ENCODE measurements at places on chromosomes 16 and 17.

DNA sequence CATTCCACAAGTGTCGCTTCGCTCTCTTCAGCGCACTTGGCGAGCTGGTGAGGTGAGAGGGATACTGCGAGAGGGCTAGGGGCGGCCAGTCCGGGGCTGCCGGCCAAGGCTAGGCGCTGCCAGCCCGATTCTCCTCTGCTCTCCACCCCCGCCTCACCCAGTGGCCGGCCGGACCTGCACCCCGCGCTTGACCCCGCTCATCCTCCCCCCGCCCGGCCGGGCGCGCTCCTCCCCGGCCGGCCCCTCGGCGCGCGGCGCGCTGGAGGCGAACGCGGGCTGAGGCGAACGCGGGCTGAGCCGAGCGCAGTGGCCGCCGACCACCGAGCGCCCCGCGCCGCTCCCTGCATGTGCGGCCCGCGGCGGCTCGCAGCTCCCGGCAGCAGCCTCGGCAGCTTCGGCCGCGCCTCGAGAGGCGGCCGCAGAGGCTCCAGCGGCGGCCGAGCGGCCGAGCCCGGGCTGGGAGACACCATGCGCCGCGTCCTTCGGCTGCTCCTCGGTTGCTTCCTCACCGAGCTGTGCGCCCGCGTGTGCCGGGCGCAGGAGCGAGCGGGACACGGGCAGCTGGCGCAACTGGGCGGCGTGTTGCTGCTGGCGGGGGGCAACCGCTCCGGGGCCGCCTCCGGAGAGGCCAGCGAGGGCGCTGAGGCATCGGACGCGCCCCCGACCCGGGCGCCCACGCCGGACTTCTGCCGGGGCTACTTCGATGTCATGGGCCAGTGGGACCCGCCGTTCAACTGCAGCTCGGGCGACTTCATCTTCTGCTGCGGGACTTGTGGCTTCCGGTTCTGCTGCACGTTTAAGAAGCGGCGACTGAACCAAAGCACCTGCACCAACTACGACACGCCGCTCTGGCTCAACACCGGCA lies at the start of gene SHISA9:
TSS of gene SHISA9 (plus strand) at position 2 of the 865 bp plus-strand sequence.
- peak; percentile 46 for DNase-seq

DNA sequence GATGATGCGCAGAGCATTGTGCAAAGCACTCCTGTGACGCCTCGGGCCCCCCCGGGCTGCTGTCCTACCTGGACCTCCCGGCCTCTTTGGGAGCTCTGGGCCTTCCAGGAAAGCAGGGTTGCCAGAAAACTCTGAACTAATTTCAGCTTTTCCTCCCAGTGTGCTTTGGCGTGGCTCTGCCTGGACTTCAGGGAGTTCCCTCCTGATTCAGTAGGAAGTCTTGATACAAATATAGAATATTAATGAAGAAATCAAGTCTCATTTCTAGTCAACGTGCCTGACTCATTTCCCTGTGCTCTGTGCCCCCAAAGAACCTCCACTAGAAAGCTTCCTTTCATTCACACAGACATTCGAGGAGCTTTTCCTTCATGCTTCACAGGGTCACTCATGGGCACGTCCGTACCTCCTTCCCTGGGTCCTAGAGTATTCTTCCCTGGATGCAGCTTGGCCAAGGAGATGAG lies 84.0 kb upstream of the NOL11 start:
- DNase-seq = no peak

- DNase-seq = no peak
Observed at GRCh38 chr16:66548068-66548467, 1.9 kb downstream of the TK2 start.

DNA sequence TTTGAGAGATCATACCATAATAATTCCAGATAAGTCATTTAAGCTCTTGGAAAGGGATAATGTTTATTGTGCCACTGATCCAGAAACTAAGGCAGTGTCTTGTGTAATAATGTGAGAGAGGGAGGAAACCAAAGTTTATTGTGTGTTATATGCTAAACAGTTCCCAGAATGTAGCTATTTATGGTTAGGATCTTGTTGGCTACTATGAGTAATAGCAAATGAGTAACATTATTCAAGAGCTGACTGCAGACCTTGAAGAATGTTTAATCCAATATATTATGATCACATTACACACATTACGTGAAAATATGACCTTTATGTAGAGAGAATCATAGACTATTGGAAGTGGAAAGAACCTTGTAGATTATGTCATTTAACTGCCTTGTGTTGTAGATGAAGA lies 139.5 kb downstream of the BCAS3 start:
- no peak for DNase-seq

GRCh38 chr17:30225919-30226553 lies 9.5 kb downstream of the SLC6A4 start:
- DNase-seq = no peak

GRCh38 chr16:85354686-85355514 lies 242.6 kb upstream of the CIBAR2 start:
- DNase-seq = no peak

- DNase-seq = no peak
Observed at GRCh38 chr17:17204635-17205231, 1.4 kb downstream of the PLD6 start.

- no peak for DNase-seq
Observed at GRCh38 chr16:27237219-27238015, 31.2 kb downstream of the NSMCE1 start.

GRCh38 chr16:27515874-27516353 lies 33.8 kb downstream of the GTF3C1 start:
- DNase-seq = peak; percentile 47

DNA sequence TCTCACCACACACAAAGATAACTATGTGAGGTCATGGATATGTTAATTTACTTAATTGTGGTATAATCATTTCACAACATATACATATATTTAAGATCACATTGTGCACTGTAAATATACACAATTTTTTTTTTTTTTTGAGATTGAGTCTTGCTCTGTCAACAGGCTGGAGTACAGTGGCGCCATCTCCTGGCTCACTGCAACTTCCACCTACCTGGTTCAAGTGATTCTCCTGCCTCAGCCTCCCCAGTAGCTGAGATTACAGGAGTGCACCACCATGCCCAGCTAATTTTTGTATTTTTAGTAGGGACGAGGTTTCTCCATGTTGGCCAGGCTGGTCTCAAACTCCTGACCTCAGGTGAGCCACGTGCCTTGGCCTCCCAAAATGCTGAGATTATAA lies 11.5 kb upstream of the PRSS54 start:
- DNase-seq = peak; percentile 74

- no peak for DNase-seq
Observed at GRCh38 chr16:67111951-67112444, 2.3 kb downstream of the PHAF1 start.

GRCh38 chr16:1026784-1027500 lies 45.4 kb downstream of the SOX8 start:
- no peak for DNase-seq

DNA sequence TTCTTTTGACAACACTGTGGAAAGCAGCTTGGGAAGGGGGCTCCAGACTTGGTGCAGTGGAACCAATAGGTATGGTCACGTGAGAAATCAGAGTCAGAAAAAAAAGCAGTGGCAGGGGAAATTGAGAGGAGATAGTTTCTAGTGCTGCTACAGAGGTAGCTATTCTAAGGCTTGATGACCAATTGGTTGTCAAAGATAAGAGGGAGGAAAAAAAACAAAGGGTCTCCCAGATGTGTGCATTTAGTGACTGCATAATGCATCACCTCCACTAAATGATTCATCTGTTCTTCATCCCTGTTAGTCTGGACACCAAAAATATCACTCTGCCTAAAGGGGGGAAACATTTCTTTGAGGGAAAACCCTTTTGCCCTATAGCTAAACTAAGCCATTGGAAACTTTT lies 56.5 kb downstream of the PIGL start:
- DNase-seq = no peak

- DNase-seq = no peak
Observed at GRCh38 chr17:32520104-32520701, 33.4 kb downstream of the CDK5R1 start.

GRCh38 chr17:40482722-40483121 lies 18.7 kb downstream of the TNS4 start:
- no peak for DNase-seq

DNA sequence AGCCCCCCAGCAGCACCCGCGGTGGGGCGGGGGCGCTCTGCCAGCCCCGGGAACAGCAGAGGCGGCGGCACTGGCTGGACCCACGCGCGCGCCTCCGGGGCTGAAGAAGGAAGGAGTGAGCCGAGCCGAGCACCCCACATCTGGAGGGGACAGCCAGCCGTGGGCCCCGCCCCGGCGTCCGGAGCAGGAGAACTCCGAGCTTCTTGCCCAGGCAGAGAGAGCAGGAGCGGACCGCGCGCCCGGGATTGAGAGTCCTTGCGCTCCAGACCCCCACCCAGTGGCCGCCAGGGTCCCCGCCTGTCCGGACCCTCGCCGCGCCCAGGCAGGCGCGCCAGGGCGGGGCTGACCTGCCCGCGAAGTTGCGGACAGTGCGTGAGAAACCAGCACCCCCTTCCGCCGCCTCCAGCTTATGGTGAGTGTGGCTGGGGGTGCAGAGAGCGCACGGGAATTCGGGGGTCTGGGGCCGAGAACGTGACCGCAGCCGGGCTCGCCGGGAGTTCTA lies 921.9 kb upstream of the EEF2KMT start:
- DNase-seq = no peak

GRCh38 chr17:77670173-77670572 lies 288.3 kb upstream of the TNRC6C start:
- DNase-seq = no peak

DNA sequence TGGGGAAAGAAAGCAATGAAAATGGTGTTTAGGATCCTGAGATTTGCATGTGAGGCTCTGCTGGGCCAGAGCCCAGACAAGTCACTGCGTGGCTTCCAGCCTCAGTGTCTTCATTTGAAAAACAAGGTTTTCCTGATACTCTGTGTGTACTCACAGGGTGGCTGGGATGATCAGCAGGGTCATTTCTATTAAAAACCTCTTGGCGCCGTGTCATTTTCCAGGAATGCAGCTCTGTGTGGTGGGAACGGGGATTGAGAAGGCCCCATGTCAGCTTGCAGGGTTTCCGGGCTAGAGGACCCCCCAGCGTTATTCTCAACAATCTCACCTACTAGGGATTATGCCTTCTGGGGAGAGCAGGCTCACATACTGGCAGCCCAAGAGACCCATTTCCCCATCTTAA lies 73.5 kb downstream of the FOXL1 start:
- DNase-seq = no peak

GRCh38 chr17:29612094-29612403 lies 10.7 kb downstream of the CORO6 start:
- DNase-seq = no peak

GRCh38 chr17:67098006-67098405 lies 53.7 kb downstream of the CACNG1 start:
- DNase-seq = no peak

GRCh38 chr17:66392783-66393437 lies 90.5 kb downstream of the PRKCA start:
- no peak for DNase-seq

- DNase-seq = no peak
Observed at GRCh38 chr16:86758932-86759331, 180.6 kb downstream of the FOXL1 start.

GRCh38 chr17:62626719-62627218 lies 701 bp upstream of the MRC2 start:
- DNase-seq = peak; percentile 48

GRCh38 chr17:29078183-29079045 lies 35.5 kb downstream of the PIPOX start:
- no peak for DNase-seq

All from common myeloid progenitor, CD34-positive (primary cell).